ENCODE measurements at places on chromosomes 2 and 18.

DNA sequence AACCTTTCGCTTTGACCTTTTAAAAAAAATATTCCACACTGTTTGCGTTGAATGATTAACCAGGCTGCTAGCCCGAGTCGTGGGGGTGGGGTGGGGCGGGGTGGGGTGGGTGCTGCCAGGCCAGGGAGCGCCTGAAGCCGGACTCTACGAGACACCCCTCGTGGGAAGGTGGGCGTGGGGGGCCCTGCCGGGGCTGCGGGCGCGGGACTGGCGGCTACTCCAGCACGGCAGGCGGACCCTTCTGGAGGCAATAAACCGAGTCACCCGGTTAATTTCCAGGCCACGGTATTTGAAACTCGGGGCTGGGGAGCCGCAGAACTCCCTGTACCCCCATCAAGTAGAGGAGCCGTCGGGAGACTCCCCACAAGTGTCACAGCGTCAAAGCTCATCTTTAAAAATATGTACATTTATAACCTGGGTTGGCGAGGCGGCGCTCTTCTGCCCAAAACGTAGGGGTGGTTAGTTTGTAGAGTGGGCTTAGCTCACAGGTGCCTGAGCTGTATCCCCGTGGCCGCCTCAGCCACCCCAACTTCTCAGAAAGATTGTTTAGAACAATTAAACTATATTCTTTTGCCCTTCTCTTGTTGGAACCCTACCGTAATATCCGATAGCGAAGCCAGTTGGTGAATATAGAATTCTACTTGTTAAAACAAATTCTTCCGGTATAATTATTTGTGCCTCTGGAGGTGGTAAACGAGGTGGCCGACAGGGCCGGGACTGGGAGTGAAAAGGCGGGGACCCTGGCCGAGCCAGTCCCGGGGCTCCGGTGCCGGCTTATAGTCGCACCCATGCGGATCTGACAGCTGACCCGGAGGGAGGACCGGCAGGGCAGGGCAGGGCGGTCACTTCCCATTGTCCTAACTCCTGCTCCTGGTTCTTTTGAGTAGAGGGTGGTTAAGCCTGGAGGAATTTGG lies 1.4 kb downstream of the B3GNT2 start:
- peak; percentile 50 for DNase-seq

DNA sequence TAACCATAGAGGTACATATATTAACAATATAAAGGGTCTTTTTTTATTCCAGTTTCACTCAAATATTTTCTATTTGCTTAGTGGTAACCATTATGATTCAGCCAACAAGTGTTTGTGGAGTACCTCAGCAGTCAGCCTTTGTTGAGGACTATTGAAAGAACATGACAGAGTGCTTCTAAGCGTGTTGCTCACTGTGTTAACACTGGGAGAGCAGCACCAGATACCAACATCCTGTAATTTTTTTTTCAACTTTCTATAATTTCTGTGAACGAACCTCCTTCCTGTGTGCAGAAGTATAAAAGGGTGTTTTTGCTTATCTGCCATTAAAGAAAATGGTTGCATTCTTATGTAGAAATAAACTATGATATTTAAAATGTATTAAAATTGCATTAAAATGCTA lies 239.0 kb downstream of the PHLPP1 start:
- DNase-seq = no peak

GRCh38 chr2:217906798-217907197 lies 96.0 kb downstream of the TNS1 start:
- DNase-seq = peak; percentile 39

- DNase-seq = no peak
These were observed 123.9 kb upstream of the FAM117B start for GRCh38 chr2:202510911-202511310.

DNA sequence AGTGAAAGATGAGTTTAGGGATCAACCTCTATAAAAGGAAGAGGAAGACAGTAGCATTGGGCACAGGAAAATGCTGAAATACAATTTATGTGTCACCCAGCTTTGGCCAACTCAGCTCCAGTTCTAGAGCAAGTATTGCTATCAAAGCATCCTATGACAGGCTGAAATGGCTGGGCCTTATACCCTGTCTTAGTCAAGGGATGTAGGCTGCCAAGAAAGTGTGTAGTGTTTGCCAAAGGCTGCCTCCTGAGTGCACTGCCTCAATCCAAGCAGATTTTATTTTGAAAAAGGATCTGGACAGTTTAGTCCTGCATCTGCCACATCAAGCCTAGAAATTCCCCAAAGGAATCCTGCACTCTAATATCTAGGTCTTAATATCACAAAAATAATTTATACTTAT lies 359.9 kb upstream of the ZC3H15 start:
- DNase-seq = no peak

Measured in AG08396 (cell line).